Fibroblast of gingiva (primary cell): ENCODE measurements at places on chromosomes 4 and X.

DNA sequence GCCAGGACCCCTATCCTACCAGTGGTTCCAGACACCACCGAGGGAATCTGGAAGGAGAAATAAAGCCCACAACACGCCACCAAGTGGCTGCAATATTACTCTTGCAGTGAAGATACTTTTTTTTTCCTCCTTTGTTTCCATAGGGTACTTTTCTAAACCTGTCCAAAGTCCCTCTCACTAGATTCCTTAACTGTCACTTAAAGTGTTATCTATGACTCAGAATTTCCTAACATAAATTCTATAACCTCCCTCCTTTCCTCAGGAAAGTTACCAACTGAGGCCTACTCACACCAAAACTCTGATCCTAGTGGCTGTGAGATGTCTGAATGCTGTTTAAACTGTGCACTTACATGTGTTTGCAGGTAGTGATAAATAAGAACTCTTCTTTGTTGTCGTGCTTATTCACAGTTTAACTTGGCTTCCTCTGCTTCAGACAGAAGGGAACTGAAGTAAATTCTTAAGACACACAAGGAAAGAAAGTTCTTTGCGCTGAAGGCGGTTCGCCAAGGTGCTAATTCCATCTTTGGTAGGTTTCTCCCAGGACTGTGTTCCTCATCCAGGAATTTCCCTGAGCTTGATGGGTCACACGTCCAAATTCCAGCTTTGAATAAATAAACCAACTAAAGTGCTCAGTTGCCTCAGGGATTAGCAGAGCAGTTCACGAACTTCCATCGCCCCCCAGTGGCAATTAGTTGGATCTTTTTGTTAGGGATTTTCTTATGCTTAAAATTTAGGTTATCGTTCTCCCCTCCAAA is 10.7 kb upstream of the HCCS start:
- DNase-seq, result peak; percentile 59

DNA sequence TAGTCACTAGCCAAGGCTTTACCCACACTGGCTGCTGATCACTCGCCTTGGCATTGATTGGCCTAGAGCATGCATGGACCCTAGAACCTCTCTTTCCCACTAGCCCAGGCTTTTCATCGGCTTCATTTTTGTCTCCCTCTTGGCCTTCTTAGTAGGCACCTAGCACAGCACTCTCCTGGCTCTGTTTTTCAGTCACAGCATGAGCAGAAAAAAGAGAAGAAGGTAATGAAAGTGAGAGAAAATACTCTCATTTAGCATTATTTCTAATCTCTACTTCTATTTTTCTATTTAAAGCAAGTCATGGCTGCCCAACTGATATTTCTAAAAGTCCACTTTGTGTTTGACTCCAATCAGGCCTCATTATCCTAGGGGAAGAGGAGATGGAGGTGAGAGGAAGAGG is 267.2 kb downstream of the FBXO8 start:
- DNase-seq, result no peak

DNA sequence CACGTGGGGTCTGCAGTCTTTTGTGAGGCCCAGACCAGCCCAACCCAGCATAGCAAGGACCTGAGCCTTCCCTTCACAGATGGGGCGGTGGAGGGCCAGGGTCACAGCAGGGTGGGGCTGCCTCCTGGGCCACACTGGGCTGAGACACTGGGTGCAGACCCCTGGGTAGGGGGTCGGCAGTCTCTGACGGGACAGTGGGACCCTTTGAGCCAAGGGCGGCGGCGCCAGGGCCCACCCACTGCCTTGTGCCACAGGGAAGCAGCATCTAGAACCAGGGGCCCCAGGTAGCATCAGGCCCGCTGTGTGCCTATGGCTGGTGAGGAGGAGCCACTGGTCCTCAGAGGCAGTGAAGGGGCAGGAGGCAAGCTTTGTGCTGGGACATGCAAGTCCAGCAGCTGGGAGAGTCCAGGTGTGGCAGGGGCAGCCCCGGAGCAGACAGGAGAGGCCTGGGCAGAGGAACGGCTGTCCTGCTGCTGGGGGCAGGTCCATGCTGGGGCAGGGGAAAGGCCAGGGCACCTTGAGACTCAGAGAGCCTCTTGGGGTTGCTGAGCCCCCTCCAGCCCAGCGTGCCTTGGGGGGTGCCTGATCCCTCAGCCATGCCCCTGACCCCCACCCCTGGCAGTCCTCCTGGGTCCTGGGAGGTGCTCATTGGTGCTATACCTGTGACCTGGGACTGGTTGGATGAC is 131.3 kb upstream of the NKX1-1 start:
- DNase-seq, result no peak

- DNase-seq, result peak; percentile 16
Measured at GRCh38 chrX:13381514-13381913, 61.7 kb upstream of the ATXN3L start.

DNA sequence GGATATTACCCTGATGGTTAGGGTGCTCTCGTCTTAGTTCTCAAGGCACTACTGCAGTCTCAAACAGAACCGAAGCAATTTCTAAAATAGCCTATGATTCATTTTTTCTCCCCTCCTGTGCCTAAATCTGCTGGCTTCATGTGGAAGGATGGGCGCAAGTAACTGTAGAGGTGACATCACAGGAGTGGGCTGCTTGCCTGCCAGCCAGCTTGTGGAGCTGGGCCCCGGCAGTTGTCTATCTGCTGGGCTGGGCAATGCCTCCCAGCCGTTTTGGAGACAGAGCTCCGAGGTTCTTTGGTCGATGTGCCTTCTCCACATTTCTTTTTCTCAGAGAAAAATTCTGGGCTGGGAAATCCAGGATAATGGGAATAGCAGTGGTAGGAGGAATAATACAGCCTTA is 34.3 kb upstream of the CITED1 start:
- no peak for DNase-seq

- DNase-seq, result no peak
Measured at GRCh38 chr4:150167054-150167453, 88.8 kb downstream of the DCLK2 start.

DNA sequence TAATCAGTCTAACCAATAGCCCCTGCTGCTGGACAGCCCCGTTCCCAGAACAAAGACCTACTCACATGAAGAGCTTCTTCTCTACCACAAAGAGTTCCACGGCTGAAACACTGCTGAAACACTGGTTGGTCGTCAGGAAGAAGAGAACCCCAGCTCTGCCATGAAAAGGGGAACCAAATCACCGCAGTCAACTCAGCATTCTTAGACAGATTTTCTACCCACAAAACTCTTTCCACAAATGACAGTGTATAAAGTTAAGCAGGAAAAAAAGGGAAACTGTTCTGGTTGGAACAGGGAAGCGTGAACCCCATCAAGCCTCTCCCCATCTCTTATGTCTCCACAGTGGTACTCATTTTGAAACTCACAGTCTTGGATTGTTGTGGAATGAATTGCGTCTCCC is 57.3 kb downstream of the ABCG2 start:
- DNase-seq, result no peak

DNA sequence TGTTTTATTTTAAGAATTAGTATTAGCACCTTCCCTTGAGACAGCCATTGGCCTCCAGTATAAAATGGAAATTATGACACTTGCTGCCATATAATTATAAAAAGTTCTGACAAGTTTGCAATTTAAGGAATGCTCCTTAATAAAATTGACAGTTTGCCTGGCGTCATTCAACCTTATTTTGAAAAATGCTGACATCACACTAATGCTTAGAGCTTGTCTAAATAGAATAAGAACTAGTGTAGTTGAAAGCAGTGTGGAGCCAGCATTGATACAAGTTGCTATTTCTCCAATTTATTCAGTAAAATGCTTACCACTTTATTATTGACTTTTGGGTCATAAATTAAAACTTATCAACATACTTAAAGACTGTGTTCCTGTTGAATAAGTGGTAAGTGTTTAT is 54.3 kb upstream of the ARX start:
- DNase-seq, result no peak

DNA sequence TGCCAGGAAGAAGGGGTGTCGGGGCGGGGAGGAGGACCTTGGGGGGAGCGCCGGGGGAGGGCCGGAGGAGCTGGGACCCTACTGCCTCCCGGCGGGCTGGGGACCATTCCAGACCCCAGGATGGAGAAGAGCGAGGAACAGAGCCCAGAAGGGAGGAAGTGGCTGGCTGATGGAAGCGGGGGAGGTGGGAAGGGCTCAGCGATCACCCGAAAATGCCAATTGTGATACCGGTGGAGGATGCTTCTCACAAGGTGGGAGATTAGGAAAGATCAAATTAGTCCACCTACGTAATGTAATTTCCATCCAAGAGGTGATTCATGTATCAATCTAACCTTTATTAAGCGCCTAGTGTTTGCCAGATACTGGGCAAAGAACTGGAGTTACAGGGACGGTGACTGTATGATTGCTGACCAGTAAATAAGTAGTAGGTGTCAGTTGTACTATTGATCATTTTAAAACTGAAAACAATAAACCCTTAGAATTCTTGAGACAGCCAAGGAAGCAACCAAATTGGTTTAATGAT is 452 bp upstream of the RAI2 start:
- no peak for DNase-seq

DNA sequence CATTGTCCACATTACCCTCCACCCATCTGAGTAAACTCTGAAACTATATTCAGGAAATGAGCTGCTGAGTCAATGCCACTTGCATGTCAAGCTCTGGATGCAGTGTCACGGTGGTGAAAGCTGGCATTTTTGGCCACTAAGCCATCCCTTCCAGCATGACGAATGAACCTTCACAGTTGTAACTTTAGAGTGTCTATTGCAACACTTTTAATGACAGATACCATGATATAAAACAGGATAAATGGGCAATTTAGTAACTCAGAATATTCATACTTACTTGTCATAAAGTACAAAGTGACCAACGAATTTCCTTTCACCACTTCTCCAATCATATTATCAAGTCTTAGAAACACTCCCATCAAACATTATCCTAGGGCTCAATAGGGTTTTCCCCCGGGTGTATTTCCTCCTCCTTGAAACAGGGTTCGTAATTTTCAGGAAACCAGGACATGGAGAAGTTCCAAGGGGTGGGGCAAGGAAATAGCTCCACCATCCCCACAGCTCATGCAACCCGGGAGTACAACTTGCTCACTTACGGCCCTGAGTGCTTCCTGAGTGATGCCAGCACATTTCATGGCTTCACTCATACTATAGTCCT is 73.1 kb downstream of the MTHFD2L start:
- DNase-seq, result peak; percentile 94

GRCh38 chrX:46561824-46562657 is 11.5 kb upstream of the CHST7 start:
- no peak for DNase-seq

GRCh38 chr4:118206627-118207026 is 146.2 kb downstream of the PRSS12 start:
- DNase-seq, result no peak

GRCh38 chr4:133149932-133150471 is 908 bp downstream of the PCDH10 start:
- DNase-seq, result no peak

- DNase-seq, result no peak
Measured at GRCh38 chr4:173130687-173131086, 37.9 kb upstream of the GALNT7 start.

GRCh38 chr4:139312552-139313332 is 10.5 kb upstream of the NDUFC1 start:
- no peak for DNase-seq

- peak; percentile 74 for DNase-seq
Measured at GRCh38 chr4:167956676-167957075, 135.7 kb upstream of the ANXA10 start.

DNA sequence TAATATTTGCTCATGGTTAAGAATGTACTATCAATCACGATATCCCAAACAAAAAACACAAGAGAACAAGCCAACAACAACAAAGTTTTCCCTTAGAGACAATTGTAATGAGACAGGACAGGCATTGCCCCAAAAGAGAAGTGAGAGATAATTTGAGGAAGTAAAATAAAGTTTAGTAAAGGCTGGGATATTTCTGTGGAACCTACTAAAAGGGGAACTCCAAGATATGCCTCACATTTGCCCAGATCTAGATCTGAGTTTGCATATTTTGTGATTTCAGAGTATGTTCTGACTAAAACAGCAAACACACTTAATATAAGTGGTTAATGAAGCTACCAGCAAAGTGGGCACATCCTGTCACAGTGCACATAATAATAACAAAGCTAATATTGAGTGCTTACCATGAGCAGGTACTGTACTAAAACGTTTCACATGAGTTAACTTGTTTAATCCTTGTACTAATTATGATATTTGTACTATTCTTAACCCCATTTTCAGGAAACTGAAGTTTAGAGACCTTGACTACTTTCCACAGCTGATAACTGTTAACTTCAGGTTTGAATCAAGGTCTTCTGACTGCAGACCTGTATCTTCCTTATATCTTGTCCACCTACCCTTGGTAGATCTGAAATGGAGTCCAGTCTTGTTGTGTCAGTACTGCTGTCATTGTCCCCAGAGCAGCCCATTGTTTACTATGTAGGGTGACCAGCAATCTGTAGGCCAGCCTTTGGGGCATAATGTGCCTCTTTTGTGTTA is 26.0 kb upstream of the BMP2K start:
- DNase-seq, result peak; percentile 12

- DNase-seq, result no peak
Measured at GRCh38 chr4:159271856-159272255, 169.0 kb downstream of the RAPGEF2 start.

GRCh38 chrX:30309139-30309571 is at the start of gene NR0B1:
Gene NR0B1, minus strand, starts transcription at chrX:30309390. Its CDS starts 27 bp downstream, at chrX:30309363.
- peak; percentile 1 for DNase-seq
